Fibroblast of skin of scalp (primary cell): ENCODE measurements at places on chromosomes 4 and X.

- peak; percentile 45 for DNase-seq
These were observed 220.7 kb downstream of the TACR3 start for GRCh38 chr4:103499094-103499493.

DNA sequence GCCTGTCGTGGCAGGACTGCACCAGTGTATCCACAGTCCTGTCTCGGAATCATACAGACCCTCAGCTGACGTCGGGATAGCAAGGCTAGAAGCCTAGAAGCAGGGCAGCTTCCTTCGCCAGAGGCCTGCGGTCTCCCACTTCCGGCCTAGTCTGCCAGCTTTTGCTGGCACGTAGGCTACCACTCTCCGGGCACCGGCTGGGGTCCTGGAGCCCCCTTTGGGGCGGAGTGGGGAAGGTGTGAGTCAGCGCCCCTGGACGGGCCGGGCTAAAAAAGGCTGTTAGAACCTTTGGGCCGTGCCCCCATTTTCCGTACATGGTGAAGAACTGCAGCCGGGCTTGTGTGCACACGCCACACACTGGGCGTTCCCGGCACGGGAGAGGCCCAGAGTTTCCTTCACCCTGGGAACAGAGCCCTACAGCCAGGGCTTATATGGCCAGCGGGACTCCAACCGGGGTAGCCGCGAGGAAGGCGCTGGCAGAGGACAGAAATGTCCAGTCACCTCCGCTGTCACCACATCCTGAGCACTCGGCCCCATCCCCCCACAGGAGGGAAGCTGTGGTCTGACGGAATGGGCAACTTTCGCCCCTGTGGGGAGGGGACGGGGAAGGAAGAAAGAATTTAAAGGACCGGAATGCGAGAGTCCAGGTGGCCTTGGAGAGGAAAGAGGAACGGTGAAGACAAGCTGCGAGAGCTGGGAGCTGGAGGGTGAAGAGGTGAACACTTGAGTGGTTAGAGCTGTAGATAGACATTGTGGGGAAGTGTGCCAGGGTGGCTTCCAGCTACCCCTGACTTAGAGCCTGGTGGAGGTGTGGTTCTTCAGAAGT lies 4.6 kb downstream of the MAGIX start:
- DNase-seq: peak; percentile 79

DNA sequence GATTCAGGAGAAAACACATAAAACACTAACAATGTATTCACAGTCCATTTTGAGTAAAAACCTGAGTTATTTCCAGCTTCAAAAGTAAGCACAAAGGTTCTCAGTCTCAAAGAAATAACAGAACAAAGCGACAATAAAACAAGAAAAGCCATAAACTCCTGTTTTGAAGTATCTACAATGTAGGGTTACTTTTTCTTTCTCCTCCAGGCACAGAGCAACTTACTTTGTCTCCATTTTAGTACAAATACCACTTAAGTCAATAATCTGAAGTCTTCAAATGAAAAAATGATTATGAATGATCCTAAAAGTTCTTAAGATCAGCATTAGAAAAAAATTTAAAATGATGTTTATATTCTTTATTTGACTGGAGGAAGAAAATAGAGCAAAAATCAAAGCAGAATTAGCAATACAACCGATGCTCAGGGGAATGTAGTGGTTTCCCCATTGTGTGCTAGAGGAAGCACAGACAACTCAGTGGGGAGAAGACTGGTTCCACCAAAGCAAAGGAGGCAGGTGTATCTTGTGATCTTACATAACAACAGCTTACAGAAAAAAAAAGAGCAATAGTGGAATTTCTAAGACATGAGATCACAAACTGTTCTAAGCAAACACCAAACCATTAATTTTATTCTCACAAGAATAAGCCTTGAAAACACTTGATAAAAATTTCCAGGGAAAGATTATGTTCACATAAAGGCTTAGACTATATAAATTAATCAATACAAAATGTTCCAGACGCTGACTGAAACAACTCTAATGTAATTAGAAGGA lies 35.1 kb downstream of the EPHA5 start:
- no peak for DNase-seq

DNA sequence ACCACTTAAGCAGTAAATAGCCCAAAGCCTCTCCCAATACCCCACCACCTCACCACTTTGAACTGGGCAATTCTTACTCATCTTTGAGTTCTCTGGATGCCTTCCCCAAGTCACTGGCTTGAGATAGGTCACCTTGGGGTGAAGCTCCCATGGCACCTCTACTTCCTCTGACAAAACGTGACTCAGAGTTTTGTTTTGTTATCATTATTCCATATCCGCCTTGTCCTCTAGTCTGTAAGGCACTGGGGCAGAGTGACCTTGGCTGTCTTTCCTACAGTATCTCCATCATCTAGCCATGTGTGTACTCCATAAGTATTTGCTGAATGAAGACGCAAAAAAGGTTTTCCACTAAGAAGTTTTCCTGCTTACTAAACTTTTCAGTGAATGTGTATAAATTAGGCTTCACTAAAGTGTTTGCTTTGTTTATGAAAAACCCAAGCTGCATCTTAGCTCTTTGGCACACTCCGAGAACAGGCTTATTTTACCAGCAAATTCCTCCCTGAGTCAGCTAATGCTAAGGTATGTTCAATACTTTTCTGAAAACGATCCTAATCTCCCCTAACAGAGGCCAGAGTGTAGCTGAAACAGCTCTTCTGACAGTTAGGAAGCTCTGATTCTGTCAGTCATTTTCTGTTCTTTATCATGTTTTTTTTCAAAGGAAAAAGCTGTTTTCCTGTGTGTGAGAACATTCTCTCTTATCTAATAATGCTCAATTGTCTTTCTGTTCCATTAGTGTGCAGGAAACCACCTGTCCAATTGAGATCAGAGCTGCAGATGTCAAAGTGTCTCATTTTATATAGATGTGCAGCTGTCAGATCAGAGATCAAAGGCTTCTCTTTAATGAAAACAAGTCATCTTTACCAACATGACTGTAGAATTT lies 30.2 kb upstream of the TSPAN5 start:
- no peak for DNase-seq

- DNase-seq: peak; percentile 24
These were observed 185.5 kb upstream of the ANXA10 start for GRCh38 chr4:167906851-167907250.
